SK-N-SH treated with all-trans-retinoic acid at 6 μM for 48 hours (cell line): ENCODE measurements at places on chromosomes 7 and 10.

DNA sequence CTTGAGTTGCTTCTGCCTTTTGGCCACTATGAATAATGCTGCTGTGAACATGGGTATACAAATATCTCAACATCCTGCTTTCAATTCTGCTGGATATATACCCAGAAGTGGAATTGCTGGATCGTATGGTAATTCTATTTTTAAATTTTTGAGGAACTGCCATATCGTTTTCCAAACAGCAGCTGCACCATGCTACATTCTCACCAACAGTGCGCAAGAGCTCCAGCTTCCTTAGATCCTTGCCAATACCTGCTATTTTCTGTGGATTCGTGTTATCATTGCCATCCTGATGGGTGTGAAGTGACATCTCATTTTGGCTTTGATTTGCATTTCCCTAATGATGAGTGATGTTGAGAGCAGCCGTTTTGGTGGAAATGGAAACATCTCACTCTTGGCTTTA, 26.7 kb downstream of the FRMD4A start:
- no peak for ATAC-seq

GRCh38 chr10:62866451-62866850, 50.3 kb upstream of the EGR2 start:
- no peak for ATAC-seq

- peak; percentile 14; the same call in 2 of the 3 replicates for ATAC-seq
Measured at GRCh38 chr10:130128062-130128781, 8.0 kb upstream of the GLRX3 start.

DNA sequence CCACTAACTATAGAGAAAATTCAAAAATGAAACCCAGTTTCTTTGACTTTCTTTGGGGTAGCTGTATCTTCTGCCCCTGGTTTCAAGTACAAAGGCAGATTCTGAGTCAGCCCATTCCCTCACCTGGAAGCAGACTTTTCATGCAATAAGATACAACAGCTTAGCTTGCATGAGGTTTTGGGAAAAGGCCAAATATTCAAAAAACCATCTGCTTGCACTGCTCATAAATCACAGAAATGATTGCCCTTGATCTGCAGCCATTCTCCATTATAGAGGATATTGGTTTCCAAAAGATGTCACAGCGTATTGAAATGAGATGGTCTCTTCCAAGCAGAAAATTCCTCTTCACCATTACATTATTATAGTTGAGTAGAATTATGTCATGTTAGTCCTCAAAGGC, 354.0 kb downstream of the PHF14 start:
- no peak for ATAC-seq

DNA sequence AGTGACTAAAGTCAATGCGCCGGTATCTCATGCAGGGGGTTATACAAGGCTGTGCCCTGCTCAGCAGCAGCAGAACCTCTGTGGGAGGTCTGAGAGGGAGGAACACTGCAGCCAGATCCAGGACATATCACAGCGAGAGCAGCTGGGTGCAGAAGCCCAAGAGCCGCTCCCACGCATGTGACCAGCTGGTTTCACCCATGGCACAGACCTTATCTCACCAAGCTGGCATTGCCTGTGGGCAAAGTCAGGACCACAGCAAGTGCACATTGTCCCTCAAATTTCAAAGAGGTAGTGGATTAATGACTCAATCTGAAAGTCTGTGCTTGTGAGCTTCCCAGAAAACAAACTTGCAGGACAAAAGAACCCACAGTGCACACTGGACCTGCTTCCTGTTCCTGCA, 31.6 kb upstream of the AKR1C1 start:
- ATAC-seq: no peak

DNA sequence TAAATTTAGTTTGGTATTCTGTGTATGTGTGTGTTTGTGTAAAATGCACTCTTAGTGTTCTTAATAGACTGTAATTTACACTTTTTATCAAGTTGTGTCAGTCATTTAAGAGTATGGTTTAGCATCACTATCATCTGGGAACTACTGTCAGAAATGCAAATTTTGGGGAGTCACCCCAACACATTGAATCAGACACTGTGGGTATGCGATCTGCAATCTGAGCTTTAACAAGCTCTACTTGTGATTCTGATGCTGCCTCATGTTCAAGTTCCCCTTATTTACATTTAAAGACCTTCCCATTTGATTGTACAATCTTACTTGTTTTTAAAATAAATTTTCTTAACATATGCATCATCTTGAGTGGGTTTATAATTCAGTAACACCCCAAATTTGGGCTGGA, 218.1 kb upstream of the FOXP2 start:
- no peak for ATAC-seq

- ATAC-seq: peak; percentile 53; the same call in 2 of the 3 replicates
Measured at GRCh38 chr7:97844036-97844435, 28.2 kb downstream of the ASNS start.

DNA sequence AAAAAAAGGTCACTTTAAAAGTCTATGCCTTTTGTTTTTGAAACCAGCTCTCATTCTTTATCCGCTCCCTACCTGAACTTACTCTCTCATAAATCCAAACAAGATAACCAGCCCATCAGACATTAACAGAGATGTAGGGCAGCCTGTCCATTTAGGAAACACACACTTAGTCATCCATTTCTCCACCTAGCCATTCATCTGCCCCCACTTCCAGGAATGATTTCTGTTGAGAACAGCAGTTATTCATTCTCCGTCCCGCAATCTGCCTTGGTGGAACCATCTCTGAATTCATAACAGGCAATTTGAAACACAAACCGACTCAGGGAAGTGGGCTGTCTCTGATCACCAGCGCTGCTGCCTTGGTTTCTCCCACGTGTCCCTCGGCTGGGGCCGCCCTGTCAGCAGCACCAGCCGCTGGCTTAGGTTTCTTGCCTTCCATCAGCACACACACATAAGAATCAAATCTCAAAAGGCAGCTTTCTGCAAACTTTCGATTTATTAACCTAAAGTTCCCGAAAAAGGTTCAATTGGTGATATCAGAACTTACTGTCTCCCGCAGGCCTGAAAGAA, 528.2 kb upstream of the NRP1 start:
- no peak for ATAC-seq

DNA sequence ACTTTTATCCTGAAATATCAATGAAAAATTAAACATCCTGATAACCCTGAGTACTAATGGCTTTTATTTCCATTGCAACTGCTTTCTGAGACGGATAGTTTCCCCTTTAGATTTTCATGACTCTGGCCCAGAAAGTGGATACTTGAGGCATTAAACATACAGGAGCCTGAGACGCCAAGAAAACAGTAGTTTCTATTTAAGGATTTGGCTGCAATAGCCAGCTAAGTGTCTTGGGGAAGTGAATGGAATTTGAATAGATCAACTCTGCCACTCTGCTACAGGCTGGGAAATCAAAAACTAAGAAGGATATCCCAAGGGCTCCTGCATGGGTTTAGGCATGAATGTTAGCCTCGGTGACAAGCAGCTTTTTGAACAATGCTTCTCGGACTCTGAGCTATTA, 24.7 kb upstream of the GPAM start:
- ATAC-seq: no peak

DNA sequence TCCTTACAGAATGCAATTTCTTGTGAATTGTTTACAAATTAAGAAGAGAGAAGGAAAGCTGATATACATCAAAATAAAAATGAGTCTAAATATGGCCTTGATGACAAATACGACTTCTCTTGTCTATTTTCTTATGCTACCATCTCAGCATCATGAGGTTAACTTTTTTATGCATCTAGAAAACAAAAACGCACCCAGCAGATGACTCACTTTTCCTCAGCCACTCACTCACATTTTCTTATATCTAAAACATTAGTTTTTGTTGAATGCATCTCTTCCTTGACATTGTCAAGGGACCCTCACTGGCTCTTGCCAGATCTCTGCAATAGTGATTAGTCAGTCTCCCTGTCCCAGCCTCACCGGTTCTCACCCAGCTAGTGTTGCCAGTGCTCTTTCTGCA, 256.4 kb upstream of the SLC26A5 start:
- ATAC-seq: no peak

DNA sequence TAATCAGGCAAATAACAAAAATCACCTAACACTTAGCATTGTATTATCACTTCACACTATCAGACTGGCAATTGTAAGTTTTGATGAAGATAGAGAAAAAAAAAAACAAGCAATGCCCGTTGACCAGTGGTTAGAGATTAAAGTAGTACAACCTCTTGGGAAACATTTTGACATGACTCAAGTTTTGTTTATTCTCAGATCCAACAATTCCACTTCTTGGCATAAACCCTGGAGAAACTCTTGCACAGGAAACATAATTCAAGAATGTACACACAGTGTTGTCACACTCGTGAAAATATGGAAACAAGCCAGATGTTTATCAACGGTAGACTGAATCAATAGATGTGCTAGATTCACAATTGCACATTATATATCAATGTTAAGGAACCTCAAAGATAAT, 37.2 kb downstream of the FRMD4A start:
- no peak for ATAC-seq

DNA sequence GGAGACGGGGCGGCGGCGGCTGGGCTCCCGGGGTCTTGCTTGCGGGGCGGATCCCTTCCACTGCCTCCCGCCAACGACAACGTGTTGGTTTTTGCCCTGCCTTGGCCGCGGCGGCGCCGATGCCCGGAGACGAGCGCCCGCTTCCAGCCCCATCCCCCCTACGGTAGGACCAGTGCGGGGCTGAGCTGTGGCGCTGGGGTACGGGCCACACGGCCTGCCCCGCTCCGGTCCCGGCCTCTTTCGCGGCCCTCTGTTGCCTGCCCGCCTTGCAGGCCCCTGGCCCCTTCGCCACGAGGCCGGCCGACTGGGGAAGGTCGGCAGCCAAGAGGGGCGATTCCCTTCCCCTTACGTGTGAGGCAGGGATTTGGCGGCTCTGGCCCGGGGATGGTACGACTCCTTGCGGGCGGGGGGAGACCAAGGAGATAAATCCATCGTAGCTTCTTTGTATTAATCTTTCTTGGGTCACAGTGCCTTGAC, 488 bp downstream of the EIF4H start:
- peak; percentile 51 for ATAC-seq

GRCh38 chr10:34018129-34018528, 683.7 kb upstream of the NRP1 start:
- ATAC-seq: no peak

GRCh38 chr7:151798851-151799448, 78.0 kb downstream of the PRKAG2 start:
- ATAC-seq: no peak

- ATAC-seq: peak; percentile 59
Measured at GRCh38 chr10:59580026-59580863, 129.4 kb downstream of the SLC16A9 start.

DNA sequence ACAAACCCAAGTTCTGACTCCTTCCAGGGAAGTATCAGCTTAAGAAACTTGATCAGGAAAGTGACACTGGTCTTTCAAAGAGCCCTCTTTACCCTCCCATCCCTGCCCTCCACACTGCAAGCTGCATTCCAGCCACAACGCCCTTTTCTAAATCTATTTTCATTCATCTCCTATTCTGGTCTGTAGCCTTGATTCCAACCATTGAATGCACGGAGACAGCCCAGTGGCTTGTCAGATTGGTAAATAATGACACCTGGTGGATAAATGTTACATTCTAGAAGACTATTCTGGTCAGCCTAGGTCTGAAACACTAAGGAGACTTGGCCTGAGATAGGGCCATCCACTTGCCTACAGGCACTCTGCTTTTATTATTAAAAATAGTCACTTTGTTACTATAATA, 20.9 kb downstream of the MORN4 start:
- ATAC-seq: peak; percentile 99

DNA sequence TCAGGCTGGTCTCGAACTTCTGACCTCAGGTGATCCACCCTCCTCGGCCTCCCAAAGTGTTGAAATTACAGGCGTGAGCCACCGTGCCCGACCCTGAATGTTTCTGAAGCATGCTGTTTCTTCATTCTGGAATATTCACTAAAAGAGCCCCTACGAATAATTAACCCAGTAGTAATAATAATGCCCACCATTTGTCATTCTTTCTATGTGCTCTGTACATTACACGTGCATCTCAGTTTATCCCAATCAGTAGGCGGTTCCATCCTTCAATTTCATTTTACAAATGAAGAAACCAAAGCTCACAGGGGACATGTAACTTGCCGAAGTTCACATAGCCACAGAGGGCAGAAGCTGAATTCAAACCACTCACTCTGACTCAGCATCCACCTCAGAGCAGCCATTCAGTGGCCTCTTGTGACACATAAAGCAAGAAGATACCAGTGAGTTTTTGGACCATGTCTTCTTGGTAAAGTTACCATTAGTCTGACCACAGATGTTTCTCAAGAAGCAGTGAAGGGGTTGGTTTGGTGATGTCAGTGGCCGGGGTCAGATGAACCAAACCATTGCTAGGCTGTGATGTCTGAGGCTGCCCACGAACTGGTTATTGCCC, 71.9 kb upstream of the DUSP5 start:
- peak; percentile 45; the same call in 1 of the 3 replicates for ATAC-seq

DNA sequence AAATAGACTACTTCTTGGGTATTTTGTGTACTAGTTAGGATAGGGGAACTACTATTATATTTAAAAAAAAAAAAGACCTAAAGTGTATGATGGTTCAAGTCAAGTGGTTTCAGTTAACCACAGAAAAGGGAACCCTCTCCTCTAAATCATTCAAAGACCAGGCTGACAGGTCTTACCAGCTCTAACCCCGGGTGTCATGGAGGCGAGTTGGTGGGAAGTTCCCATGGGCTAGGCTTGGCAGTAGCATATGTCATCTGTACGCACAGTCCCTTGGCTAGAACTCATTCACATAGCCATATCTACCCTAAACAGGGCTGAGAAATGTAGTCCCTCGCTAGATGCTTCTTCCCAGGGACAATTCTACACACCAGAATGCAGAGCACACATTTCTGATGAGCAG, 37.7 kb upstream of the KCNMA1 start:
- no peak for ATAC-seq

DNA sequence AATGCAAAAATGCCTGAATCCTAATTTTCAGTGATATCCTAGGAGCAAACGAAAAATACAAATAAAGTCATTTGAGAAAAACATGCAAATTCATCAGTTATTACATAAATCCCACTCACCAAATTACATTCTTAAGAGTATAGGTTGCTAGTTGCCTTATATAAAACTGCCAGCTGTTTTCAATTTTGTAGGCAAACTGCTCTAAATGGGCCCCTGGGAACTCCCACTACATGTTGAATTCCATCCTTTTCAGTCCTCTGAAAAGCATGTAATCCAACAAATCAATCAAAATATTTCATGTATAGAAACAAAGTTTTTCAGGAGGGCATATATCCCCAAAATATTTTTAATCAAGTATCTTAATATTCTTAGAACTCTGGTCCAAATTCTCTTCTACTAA, 2.1 kb upstream of the JMJD1C start:
- no peak for ATAC-seq

GRCh38 chr10:3660753-3661152, 124.3 kb downstream of the KLF6 start:
- ATAC-seq: no peak

DNA sequence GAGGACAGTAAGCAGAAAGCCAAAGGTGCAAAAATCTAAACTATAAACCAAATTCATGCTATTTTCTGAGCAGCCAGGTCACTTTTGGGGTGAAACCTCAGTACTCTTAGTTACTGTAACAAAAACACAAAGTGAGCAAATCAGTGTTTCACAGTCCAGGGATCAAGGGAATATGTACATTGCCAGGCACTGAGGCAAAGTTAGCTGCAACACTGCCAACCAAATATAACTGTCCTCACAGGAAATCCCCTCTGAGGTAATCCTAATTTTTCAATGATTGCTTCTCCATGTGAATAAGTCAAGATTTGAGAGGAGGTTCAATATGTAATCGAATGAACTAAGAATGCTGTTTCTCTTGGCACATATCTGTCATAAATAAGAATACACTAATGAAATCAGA, 229.7 kb downstream of the TSPAN12 start:
- ATAC-seq: no peak
